ENCODE measurements at places on chromosomes 1 and 21.
A peak's percentile ranks its signal among the peaks of the same experiment; 100 is the strongest.

- no peak for DNase-seq
These were observed 2.2 kb downstream of the WNT4 start for GRCh38 chr1:22140694-22141093.

- peak; percentile 0 for DNase-seq
These were observed 1713.4 kb downstream of the NCAM2 start for GRCh38 chr21:22711636-22712035.

DNA sequence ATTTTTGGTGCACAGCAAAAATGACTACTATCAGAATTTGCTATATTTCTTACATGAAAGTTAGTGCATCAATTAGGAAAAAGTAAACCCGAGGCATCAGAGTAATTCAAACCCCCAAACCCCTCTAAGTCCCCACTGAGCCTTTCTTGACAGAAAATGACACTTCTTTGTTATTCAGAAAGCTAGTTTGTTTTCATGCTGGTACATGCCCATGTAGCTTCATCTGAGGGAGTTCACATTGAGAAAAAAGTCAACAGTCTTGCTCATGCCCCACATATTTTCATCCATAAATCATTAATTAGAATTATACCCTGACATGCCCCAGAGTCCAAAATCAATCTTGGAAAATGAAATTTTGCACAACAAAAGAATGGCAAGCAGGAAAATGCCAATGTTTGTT, 39.9 kb upstream of the PDC start:
- DNase-seq = no peak

GRCh38 chr1:175413367-175413766, 220.8 kb upstream of the KIAA0040 start:
- DNase-seq = no peak

DNA sequence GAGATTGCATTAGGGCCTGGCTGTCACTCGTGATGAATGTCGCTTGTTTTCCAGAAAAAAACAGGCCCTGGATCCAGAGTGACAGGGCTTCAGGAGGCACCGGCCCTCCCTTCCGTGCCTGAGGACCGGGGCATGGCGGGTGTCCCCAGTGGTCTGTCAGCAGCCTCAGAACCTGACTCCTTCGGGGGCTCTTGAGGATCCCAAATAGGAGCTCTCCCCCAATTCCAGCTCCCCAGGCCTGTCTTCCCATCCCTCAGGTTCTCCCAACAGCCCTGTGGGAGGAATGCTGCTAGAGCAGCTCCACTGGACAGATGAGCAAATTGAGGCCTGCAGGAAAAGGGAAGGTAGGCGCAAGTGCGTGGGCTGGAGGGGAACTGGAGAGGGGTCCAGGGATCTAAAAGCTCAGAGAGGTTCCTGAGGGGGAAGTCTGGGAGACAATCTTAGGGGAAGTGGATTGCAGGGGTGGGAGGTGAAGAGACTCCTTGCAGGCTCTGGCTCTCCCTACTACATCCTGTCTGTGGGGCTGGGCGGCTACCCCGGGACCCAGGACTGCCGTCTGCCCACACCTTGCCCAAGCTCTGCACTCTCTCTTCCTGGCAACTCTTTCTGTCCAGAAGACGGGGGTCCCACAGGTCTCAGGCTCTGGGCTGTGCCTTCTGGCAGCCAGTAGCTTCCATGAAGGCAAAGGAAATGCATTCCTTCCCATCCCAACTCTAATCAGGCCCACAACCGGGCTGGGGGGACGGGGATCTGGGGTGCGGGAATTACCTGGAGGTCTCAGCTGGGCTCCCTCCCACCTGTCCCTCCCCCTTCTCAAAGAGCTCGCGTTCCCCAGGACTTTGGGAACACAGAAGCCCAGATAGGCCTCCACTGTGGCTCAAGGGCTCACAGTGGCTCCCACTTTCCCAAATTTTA, 105.7 kb upstream of the CASZ1 start:
- no peak for DNase-seq

DNA sequence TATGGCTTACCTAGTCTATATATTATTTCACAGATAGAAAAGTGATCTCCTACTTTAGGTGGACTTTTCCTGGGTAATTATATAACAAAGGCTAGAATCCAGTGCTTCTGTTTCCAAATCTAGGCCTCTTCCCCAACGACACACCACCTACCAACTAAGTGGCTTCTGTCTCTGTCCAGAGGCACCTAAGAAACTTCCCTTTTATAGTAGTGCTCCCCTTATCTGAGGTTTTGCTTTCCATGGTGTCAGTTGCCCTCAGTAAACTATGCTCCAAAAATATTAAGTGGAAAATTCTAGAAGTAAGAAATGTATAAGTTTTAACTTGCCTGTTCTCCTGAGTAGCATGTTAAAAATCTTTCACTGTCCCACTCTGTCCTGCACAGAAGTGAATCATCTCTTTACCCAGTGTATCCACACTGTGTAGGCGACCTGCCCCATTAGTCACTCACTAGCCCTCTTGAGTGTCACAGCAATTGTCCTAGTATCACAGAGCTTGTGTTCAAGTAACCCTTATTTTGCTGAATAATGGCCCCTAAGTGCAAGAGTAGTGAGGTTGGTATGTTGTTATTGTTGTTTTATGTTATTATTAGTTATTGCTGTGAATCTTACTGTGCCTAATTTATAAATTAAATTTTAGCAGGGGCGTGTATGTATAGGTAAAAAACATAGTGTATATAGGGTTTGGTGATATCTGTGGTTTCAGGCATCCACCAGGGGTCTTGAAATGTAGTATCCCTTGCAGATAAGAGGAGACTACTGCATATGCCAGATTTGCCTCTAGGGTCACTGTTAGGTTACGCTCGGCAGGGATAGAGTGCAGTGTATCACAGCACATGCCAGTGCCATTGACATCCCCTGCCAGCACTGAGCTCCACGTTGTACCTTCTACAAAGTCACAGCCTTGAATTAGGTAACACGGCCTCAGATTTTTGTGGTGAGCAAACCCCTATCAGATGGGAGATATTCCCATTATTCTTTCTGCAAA, 14.7 kb upstream of the CD53 start:
- no peak for DNase-seq

GRCh38 chr21:33774551-33774950, 132.2 kb downstream of the ITSN1 start:
- no peak for DNase-seq

- peak; percentile 97 for DNase-seq
These were observed 112.9 kb downstream of the ZBTB18 start for GRCh38 chr1:244163861-244164510.

- no peak for DNase-seq
These were observed 24.6 kb downstream of the TEX35 start for GRCh38 chr1:178537382-178538090.

DNA sequence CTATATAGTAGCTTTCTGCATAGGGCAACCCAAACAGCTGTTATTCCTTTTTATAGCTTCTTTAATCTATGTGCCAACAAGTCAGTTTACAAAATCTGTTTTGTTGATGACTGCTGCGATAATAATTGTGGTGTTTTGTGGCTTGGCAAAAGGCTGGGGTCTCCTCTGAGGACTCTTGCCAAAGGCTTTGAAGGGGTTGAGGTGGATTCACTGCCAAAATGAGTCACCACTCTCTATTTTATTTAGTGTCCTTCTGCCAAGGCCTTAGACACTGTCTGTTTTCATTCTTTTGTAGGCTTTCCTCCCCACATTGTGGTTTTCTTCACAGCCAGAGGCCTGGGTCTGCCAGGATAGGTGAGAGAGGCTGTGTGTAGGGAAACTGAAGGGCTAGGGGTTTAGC, 161.8 kb downstream of the NFIA start:
- no peak for DNase-seq

GRCh38 chr1:10625554-10625953, 150.8 kb downstream of the PEX14 start:
- DNase-seq = no peak

- DNase-seq = no peak
These were observed at the start of gene CHD5 for GRCh38 chr1:6180268-6180706. Gene CHD5 (minus strand): TSS chr1:6180321. CDS start chr1:6180023, 298 bp downstream.

DNA sequence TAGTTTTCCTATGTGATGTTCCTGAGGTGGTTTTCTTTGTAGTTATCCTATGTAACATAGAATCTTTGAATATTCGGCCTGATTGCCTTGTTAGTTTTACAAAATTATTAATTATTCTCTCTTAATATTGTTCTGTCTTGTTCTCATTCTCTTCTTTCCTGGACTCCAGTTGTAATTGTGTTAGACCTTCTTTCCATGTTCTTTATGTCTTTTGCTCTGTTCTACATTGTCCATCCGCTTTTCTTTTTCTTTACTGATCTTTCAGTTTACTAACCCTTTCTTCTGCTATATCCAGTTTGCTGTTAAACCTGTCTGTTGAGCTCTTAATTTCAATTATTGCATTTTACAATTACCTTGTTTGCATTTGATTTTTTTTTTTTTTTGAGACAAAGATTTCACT, 89.3 kb downstream of the PEX14 start:
- no peak for DNase-seq

- no peak for DNase-seq
These were observed 815.1 kb downstream of the NCAM2 start for GRCh38 chr21:21813289-21813688.

GRCh38 chr1:22712502-22713271, 2.0 kb downstream of the EPHB2 start:
- no peak for DNase-seq

DNA sequence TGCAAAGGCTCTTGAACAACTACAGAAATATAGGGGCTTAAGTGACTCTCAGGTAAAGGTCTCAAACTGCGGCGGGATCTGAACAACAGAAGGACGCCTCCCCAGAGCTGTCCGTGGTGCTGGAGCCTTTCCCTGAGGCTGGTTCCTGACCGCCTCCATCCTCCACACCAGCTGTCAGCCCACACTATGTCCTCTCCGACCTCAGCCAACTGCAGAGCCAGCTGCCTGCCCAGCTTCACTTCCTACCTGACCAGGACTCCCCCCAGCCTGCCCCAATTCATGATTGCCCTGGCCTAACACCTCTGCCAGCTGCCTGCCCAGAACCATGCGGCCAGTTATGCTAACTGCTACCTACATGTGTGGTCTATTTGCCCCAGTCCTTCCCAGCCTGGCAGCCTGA, 63.6 kb upstream of the ZC3H12A start:
- DNase-seq = peak; percentile 39

DNA sequence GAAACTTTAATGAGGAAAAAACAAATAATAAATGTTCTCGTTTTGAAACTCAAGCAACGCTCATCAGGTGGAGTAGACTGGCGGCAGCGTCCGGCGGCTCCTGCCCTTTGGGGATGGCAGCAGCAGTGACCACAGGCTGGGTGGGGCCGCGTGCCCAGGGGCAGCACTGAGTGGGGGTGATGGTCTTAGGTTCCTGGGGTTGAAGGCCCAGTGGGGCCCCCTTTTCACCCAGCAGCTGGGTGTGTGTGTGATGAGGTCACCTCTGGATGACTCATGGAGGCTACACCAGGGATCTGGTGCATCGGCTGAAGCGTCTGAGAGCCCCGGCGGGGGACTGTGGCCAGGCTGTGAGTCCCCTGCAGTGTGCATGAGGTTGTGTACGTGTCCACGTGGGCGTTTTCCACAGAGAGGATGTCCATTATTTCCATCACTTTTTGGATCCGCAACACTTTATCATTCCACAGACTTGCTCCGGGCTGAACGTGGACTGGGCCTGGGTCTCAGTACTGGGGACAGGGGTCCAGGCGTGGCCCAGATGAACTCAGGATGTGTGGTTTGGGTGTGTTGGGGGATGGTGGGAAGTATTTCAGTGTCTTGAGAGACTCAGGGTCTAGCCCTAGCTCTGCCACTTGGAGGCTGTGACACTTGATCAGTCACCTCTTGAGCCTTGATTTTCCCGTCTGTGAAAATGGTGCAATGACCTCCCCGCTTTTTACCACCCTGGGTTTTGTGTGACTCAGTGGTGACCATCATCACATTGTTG, 25.6 kb downstream of the LDLRAP1 start:
- DNase-seq = no peak

DNA sequence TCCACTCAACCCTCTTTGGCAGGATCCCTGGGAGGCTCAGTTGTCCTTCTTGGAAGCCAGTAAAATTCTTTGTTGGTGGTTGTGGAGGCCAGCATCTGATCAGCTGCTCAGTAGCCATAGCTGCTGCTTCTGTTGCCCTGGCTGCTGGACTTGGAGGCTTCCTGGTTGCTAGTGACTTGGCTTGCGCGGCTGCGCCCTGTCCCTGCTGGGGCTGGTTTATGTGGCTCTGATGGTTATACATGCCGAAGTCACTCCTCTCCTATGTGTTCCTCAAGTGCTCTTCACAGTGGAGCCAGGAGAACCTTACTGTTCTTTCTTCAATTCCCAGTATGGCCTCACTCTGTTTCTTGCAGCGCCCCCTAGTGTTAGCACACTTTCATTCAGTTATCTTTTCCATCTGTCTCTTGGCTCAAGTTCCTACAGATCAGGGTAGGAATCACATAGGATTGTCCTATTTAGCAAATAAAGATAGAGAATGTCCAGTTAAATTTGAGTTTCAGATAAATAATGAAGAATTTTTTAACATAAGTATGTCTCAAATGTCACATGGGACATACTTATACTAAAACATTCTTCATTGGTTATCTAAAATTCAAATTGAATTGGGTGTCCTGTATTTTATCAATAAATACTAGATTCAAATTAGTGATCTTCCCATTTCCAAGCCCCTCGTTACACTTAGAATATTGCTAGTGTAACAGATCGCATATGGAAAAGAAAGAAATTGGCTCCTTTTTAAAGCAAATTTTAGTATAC, 176.5 kb downstream of the TGFB2 start:
- DNase-seq = peak; percentile 24

GRCh38 chr1:71080230-71080738, 551 bp downstream of the ZRANB2 start:
- peak; percentile 58 for DNase-seq

- DNase-seq = no peak
These were observed 172.5 kb downstream of the CTH start for GRCh38 chr1:70583522-70583921.

GRCh38 chr1:109298666-109299557, 7.9 kb downstream of the MYBPHL start:
- peak; percentile 94 for DNase-seq

DNA sequence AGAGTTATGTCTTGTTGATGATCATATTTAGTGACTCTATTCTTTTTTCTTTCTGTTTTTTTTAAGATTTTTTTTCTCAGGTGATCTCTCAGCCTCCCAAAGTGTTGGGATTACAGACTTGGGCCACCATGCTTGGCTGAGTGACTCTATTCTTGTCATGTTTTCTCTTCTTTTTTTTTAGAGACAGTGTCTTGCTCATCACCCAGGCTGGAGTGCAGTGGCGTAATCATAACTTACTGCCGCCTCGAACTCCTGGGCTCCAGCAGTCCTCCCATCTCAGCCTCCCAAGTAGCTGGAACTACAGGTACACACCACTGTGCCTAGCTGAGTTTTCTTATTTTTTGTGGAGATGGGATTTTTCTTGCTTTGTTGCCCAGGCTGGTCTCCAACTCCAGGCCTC, 36.9 kb downstream of the ZMYM4 start:
- no peak for DNase-seq

- DNase-seq = no peak
These were observed 41.1 kb upstream of the IL19 start for GRCh38 chr1:206729507-206729906.
